ENCODE measurements at places on chromosomes 7 and 10. TPM values are rescaled to one million over a fixed set of nuclear protein-coding genes. Genes with fewer than 3 reads are reported as not detected.

DNA sequence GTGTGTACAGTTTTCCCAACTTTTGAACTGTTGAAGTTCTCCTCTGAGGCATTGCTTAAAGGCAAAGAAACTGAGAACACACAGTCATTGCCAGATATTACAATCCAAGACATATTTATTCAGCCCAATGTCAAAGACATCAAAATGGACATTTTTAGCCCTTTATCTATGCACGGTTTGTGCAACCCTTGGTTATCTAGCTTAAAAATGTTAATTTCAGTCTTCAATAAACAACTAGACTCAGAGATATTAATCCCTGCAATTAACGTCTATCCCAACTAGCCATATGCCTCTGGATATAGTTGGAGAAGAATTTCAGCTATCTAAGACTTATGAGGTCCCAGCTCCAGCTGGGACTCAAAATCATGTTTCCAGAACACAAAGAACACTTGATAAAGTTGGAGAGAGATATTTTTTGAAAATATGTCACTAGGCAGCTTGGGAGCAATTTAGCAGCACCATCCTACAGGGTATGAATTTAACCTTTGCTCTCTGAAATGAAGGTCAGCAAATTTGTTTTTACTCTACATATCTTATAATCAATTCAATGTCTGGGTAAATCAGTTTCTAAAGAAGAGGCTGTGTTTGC is 357.0 kb downstream of the RNLS start:
- no peak for DNase-seq
- no peaks in the 10 kb centered on the region for H3K27me3 ChIP-seq
- no peaks in the 10 kb centered on the region for H3K4me1 ChIP-seq

DNA sequence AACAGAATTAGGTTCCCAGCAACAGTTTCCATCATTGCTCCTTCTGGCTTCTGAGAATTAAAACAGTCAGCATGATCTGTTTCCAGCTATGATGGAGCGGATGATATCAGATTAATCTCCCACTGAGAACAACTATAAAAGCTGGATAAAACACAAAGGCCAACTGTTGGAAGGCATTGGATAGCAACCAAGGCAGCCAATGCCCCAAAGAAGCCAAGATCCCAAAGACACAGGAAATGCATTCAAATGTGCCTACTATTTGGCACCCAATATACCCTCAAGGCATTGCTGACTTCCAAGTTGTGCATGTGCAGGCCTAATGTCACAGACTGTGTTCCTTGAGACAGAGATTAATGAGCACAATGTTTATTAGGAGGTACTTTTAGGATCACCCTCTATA is 259.3 kb downstream of the ARHGAP12 start:
- no peak for DNase-seq
- no peaks in the 10 kb centered on the region for H3K36me3 ChIP-seq
- H3K4me1 ChIP-seq = no peaks in the 10 kb centered on the region

DNA sequence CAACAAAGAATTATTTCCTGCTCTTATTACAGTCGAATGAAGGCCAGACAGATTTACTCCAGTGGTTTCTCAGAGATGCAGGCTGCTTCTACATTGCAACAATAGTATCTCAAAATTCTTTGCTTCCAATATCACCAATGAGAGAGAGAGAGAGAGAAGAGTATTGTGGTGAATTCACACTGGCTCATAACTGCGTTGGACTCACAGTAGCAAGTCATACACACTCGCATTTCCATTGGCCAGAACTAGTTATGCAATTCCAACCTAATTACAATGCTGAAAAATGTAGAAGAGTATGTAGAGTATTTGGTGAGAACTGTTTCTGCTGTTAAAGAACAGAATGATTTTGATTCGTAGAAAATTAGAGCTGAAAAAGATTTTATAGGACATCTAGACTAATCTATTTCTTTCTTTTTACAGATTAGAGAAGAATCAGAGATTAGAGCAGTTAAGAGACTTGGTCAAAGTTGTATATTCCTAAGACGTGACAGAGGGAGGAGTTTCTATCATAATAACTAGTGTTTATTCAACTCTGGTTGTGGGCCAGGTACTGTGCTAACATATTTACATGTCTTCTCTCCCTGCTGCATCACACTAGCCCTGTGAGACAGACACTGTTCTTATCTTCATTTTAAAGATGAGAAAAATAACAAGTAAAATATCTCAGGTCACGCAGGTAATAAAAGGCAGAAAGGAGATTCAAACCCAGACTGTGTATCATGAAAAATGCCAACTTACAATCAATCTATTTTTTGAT is 34.6 kb upstream of the PDK4 start:
- DNase-seq = no peak
- H3K4me1 ChIP-seq = peaks cover 20% of the 10 kb centered on the region
- no peak overlapping the region for H3K4me3 ChIP-seq

DNA sequence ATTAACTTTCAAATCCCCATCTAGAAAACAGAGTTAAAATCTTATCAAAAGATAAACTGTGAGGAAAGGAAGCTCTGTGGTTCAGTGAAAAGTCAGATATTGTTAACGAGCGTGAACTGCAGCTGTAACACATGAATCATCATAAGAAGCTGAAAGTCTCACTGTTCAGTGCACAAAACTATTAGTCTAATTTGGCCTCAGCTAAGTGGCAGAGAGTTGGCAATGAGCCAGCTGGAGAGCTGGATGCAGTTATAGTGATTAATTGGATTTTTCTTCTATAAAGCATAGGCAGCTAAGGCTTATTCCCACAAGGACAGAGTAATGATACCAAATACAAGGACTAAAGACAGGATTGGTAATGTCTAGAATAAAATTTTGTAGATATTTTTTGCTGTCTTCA is 101.1 kb upstream of the ABCB5 start:
- DNase-seq = no peak
- H3K4me3 ChIP-seq = no peak overlapping the region
- H3K27ac ChIP-seq = no peak overlapping the region
- no peaks in the 10 kb centered on the region for H3K27me3 ChIP-seq
- H3K36me3 ChIP-seq = no peaks in the 10 kb centered on the region

GRCh38 chr7:159151231-159151630 is 6.6 kb upstream of the VIPR2 start:
- no peak for DNase-seq
- no peak overlapping the region for H3K4me3 ChIP-seq
- H3K27me3 ChIP-seq = no peaks in the 10 kb centered on the region

GRCh38 chr10:112810711-112811151 is 139.3 kb upstream of the TCF7L2 start:
- no peaks in the 10 kb centered on the region for H3K27me3 ChIP-seq
- no peak overlapping the region for H3K27ac ChIP-seq
- peaks cover 15% of the 10 kb centered on the region for H3K4me1 ChIP-seq
- no peaks in the 10 kb centered on the region for H3K36me3 ChIP-seq
- no peak for DNase-seq

DNA sequence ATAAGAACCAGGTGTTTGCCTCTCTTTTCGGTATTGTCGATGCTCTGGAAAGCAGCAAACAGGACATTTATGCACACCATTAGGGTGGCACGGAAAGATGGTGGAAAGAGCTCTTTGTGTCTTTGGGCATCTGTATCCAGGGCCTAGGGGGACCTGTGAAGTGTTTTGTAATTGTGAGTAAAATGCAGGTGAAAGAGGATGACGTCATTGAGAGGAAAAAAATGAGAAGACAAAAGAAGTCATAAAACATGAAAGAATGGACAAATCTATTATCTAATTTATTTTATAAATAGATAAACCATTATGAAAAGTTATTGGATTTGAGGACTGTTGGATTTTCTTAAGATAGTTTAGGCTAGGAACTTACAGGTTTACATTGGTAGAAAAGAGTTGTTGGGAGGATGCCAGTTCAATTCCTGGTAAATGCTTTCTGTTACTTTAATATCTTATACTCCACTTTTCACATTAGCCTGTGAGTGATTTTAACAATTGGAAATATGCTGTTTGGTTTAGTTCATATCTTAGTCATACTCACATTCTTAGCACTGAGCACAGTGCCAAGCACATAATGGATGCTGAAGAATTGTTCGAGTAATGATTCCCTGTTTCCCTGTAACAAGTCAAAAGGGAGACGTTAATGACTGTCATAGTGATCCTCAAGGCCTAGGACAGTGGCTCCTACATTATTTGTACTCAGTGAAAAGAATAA is 62.6 kb downstream of the EXOC4 start:
- no peak for DNase-seq
- H3K27me3 ChIP-seq = no peaks in the 10 kb centered on the region
- no peaks in the 10 kb centered on the region for H3K4me1 ChIP-seq
- no peak overlapping the region for H3K27ac ChIP-seq

- H3K4me1 ChIP-seq = no peaks in the 10 kb centered on the region
- no peak overlapping the region for H3K4me3 ChIP-seq
- H3K27me3 ChIP-seq = no peaks in the 10 kb centered on the region
- no peaks in the 10 kb centered on the region for H3K36me3 ChIP-seq
- no peak overlapping the region for H3K27ac ChIP-seq
- no peak for DNase-seq
Observed at GRCh38 chr7:71459132-71459531, 327.2 kb downstream of the GALNT17 start.

GRCh38 chr7:32253299-32253698 is 183.1 kb upstream of the PDE1C start:
- H3K36me3 ChIP-seq = no peaks in the 10 kb centered on the region
- DNase-seq = no peak
- H3K4me3 ChIP-seq = no peak overlapping the region
- H3K4me1 ChIP-seq = no peaks in the 10 kb centered on the region
- H3K27ac ChIP-seq = no peak overlapping the region
- H3K27me3 ChIP-seq = no peaks in the 10 kb centered on the region

DNA sequence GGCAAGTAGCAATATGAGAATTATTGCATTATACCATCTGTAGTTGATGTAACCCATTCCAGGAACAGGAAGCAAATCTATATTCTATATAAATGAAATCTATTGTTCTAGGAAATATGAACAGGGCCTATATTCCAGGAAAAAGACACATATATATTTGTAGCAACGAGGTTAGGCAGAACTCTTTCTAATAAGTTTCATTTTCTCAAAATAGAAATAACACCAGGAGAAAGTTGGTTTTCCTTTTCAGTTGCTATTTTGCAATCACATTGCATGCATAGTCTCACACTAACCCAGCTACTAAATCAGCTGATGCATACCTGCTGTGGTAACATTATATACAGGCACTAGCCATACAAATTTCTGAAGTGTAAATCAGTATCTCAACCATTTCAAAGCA is 6.2 kb upstream of the IFIT2 start:
- H3K27me3 ChIP-seq = no peaks in the 10 kb centered on the region
- no peak overlapping the region for H3K4me3 ChIP-seq
- peaks cover 18% of the 10 kb centered on the region for H3K4me1 ChIP-seq
- no peaks in the 10 kb centered on the region for H3K36me3 ChIP-seq
- peak overlapping the region; percentile 61 for H3K27ac ChIP-seq

DNA sequence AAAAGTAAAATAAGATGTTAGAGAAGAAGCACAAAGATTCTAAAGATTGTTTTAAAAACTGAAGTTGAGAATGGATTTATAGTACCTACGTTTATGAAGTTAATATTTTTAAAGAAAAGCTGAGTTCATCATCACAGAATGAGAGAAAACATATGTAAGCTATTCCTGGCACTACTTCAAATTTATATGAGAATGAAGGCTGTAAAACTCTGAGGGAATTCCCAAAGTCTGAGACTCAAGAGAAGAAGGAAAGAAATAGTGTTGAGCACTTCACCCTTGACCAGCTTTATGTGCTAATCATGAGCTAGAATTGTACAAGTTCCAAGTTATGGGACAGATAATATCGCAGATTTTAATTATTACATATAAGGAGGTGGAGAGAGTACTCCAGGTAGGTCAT is 323.7 kb upstream of the GNAI1 start:
- no peaks in the 10 kb centered on the region for H3K36me3 ChIP-seq
- H3K4me1 ChIP-seq = no peaks in the 10 kb centered on the region
- no peak overlapping the region for H3K4me3 ChIP-seq
- H3K27ac ChIP-seq = no peak overlapping the region

- no peaks in the 10 kb centered on the region for H3K36me3 ChIP-seq
- H3K27me3 ChIP-seq = no peaks in the 10 kb centered on the region
- peaks cover 15% of the 10 kb centered on the region for H3K4me1 ChIP-seq
- no peak overlapping the region for H3K27ac ChIP-seq
Observed at GRCh38 chr10:109982123-109982522, 25.7 kb upstream of the ADD3 start.

DNA sequence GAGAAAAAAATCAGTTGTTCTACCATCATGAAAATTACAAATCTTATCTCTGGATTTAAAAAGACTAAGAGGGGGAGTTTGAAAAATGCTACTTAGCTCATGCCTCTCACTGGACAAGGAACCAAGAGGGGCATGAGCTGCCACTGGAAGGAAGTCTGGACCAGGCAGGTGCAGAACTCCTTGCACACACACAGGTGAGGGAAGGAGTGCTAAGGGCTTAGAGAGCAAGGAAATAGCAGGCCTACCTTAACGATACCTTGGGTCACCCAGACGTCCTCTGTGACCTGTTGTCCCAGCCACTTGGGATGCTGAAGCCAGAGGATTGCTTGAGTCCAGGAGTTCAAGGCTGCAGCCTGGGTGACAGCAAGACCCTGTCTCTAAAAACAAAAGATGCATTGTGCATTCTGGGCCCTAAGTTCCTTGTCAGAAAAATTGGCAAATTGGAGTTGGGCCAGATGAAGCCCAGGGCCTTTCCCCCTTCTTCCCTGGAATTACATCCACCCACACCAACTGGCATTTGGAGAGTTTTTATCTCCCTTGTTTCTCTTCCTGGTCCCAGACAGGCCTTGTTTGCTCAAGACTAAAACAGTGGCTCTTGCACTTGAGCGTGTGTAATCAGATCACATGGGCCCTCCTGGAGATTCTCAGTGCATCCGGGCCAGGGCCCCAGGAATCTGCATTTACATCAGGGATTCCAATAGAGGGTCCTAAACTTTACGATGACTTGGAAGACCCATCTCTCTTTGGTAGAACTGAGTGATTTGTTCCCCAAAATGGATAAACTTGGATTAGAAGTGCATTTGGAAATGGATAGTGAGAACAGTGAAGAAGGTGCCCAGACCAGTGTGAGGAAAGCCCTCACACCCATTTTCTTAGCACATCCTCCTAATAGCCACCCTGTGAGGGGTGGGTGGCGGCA is 3.0 kb downstream of the DDIT4 start:
- peaks cover 10% of the 10 kb centered on the region for H3K36me3 ChIP-seq
- no peak for DNase-seq
- H3K4me3 ChIP-seq = peak overlapping the region; percentile 95
- H3K4me1 ChIP-seq = peaks cover 38% of the 10 kb centered on the region
- no peaks in the 10 kb centered on the region for H3K27me3 ChIP-seq
- H3K27ac ChIP-seq = peak overlapping the region; percentile 97

- H3K27ac ChIP-seq = peak overlapping the region; percentile 90
- H3K4me3 ChIP-seq = no peak overlapping the region
- H3K27me3 ChIP-seq = no peaks in the 10 kb centered on the region
- peaks cover 12% of the 10 kb centered on the region for H3K4me1 ChIP-seq
- no peaks in the 10 kb centered on the region for H3K36me3 ChIP-seq
Observed at GRCh38 chr10:63646491-63646890, 125.3 kb downstream of the REEP3 start.

- peaks cover 22% of the 10 kb centered on the region for H3K4me1 ChIP-seq
- H3K27ac ChIP-seq = peak overlapping the region; percentile 0
- H3K4me3 ChIP-seq = no peak overlapping the region
- DNase-seq = no peak
- no peaks in the 10 kb centered on the region for H3K27me3 ChIP-seq
Observed at GRCh38 chr7:99385564-99385963, 11.0 kb downstream of the ARPC1B start.

The DMBT1 gene
- 19.5 TPM for total RNA-seq

The UNCX gene
- not detected for total RNA-seq

The BMPER gene
- total RNA-seq = 9.4 TPM

The RET gene
- total RNA-seq = 0.34 TPM

The UCMA gene
- not detected for total RNA-seq

The HOXA1 gene
- not detected for total RNA-seq

The GSAP gene
- 62.8 TPM for total RNA-seq

The HYAL4 gene
- total RNA-seq = not detected

The RNF32 gene
- total RNA-seq = not detected

The KRIT1 gene
- 133 TPM for total RNA-seq

The CFAP70 gene
- total RNA-seq = 54.1 TPM

The BICC1 gene
- 8.9 TPM for total RNA-seq

Data from upper lobe of left lung (tissue), 6 donors.